ENCODE measurements at places on chromosomes 5 and 9.
A peak's percentile ranks its signal among the peaks of the same experiment; 100 is the strongest.

- no peak for DNase-seq
Observed at GRCh38 chr9:82021198-82021597, 32.6 kb downstream of the SPATA31D1 start.

- no peak for DNase-seq
Observed at GRCh38 chr5:174381241-174381640, 335.7 kb downstream of the NSG2 start.

DNA sequence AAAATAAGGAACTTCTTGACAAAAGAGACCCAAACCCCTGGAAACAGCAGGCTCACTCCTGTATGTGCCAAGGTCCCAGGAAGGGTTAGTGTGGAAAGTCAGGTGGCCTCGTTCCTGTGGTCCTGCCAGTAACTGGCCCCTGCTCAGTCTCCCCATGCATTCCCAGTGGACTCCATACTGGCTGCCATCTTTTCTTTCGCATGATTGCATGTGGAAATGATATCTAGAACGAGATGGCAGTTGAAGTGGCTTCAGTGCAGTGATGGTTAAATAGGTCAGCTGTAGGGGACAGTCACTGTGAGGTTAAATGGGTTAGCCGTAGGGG is 30.4 kb downstream of the AHRR start:
- no peak for DNase-seq

GRCh38 chr5:124735169-124735858 is 11.1 kb downstream of the ZNF608 start:
- no peak for DNase-seq

- DNase-seq, result no peak
Observed at GRCh38 chr9:105678163-105678562, 15.9 kb downstream of the TAL2 start.

- DNase-seq, result peak; percentile 75
Observed at GRCh38 chr9:93064392-93065134, 6.1 kb downstream of the SUSD3 start.

GRCh38 chr5:36529142-36529541 is 77.3 kb upstream of the SLC1A3 start:
- DNase-seq, result no peak

GRCh38 chr9:69809304-69809863 is 11.2 kb upstream of the CFAP95 start:
- DNase-seq, result no peak

DNA sequence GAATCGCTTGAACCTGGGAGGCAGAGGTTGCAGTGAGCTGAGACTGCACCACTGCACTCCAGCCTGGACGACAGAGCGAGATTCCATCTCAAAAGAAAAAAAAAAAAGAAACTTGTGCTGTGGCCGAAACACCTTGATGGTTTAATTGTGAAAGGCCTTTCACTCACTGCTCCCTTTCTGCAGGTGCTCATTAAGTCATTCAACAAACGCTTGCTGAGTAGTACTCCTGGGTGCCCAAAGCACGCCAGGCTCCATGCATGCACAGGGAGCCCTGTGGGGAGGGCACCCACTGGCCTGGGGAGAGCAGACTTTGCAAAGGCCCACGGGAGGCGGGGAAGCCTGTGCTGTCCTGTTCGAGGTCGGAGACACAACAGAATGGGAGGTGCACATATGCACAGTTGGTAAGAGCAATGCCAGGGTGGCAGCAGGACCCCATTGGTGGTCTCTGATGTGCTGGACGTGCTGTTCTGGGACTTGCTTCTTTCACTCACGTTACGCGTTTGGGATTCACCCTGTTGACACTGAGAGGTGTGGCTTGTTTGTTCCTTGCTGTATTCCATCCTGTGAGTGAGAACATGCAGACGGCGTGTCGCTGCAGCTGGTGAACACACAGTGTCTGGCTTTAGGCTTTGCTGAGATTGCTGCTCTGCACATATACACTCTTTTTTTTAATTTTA is 3.0 kb upstream of the ENTPD2 start:
- DNase-seq, result no peak

DNA sequence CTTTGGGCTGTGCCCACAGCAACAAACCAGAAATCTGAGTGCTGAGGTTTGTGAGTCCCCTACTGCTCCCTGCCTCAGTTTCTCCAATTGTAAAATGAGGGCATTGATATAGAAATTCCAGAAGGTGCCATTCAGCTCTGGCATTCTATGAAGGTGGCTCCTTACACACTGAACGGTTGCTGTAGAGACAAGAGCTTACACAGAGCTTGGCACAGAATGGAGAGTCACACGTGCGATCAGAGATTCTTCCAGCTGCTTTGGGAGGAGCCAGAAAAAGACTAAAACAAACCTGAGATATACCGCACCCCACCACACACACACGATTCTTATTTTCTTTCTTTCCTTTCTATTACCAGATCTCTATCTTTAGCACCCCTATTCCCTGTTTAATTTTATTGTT is 122.7 kb downstream of the SLIT3 start:
- no peak for DNase-seq

- no peak for DNase-seq
Observed at GRCh38 chr9:106284296-106284695, 578.7 kb upstream of the ZNF462 start.

DNA sequence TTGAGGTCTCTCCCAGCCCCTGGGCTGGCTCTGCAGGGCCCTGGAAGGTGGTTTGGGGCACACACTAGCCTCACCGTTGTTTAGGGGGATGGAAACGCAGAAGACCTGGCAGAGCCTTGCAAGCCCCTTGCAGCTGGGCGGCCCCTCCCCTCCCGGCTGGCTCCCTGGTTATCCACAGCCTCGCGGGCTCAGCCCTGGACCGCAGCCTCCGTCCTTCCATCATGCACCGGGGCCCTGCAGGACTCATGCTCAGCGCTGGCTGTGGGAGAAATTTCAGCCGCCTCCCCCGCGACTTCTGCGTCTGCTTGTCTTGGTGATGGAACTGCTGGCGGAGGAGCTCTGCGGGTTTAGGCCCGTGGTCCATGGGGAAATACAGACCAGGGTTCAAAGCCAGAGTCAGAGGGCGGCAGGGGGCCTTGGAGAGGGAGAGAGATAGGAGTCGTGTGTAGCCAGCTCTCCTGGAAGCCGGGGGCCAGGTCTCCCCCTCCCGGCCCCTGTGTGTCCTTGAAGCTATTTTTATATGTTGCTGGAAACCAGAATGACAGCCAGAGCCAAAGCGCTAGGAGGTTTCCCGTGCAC is 75.8 kb upstream of the IER5L start:
- DNase-seq, result no peak

GRCh38 chr5:28914297-28914696 is 1875.9 kb upstream of the CDH9 start:
- DNase-seq, result no peak

DNA sequence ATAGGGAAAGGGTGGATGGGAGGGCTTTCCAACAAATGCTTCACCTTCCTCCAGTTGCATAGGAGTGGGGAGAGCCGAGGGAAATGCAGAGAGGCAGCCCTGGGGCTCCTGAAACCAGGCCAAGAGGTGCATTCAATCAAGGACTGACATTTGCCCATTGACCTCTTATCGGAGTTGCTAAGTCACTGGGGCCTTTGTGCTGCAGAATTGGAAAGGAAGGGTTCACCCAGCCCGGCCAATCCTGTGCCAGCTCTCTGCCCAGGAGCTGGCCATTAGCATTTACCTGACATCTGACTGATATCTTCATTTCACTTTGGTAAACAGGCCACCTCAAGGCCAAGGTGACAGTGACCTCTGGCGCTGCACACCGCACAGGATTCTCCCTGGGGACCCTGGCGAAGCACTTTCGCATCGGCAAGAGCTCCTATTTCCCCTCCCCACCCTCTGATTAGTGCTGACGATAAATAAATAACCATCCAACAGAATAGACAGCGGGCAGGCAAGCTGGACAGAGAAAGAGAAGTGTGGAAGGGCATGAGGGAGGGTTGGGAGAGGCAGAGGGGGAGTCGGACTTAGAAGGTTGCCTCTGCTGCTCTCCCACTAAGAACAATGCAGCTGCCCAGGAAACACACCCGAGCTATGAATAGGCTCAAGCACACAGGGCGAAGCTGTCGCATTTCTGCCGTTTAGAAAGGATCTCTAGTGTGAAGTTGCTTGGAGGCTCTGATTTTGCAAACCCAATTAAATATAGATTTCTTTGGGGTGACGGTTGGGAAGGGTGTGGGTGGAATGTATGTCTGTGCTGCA is 57.0 kb upstream of the BOD1 start:
- DNase-seq, result no peak

DNA sequence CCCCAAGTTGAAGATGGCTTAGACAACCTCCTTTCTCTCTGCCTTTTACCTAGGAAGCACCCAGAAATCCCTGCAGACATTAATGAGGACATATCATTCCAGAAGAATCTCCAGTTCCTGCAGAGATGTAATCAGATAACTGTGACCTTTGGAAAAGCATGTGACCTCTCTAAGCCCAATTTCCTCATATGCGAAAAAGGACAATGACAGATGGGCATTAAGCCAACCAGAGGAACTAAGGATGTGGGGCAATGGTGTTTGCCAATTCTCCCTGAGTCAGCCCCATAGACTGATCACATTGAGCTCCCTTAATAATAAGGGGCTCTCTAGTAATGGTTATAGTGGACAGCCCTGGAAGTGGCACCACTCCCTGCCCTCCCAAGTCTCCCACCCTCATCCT is 10.1 kb upstream of the FOXI1 start:
- no peak for DNase-seq

- no peak for DNase-seq
Observed at GRCh38 chr5:137035480-137035878, 463.6 kb downstream of the SPOCK1 start.

- no peak for DNase-seq
Observed at GRCh38 chr5:72770266-72770665, 46.2 kb upstream of the TNPO1 start.

GRCh38 chr9:94643176-94643575 is 3.9 kb upstream of the FBP1 start:
- DNase-seq, result no peak

- no peak for DNase-seq
Observed at GRCh38 chr5:36897616-36898015, 21.0 kb downstream of the NIPBL start.

DNA sequence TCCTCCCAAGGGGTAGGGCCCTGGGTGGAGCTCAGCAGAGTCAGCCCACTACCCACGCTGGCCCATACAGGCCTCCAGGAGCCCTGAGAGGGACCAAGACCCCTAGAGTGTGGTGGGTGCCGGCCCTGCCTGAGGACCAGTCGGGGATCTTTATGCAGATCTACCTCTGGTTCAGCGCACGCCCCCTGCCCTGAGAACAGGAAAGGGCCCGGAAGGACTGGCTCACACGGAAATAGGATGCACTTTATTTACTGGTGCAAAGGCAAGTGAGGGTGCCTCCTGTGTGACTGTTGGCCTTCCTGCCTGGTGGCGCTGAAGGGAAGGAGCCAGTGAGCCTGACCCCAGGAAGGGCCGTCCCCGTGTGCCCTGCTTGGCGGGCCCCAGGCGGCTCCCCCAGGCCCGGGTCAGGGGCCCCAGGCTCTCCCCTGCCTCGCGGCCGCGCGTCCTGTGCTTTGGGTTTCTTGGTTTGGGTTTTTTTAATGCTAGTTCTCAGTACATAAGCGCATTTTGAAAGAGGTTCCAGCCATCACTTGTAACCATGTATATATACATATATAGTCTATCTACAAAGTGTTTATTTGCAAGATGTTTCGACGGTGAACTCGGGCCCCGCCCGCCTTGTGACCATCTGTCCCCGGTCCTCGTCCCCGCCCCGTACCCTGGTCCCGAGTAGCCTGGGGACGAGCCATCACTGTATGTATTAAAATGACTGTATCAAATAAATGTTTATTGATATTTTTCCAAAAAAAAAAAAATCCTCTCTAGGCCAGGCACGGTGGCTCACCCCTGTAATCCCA is 76.4 kb upstream of the ROR2 start:
- DNase-seq, result no peak

DNA sequence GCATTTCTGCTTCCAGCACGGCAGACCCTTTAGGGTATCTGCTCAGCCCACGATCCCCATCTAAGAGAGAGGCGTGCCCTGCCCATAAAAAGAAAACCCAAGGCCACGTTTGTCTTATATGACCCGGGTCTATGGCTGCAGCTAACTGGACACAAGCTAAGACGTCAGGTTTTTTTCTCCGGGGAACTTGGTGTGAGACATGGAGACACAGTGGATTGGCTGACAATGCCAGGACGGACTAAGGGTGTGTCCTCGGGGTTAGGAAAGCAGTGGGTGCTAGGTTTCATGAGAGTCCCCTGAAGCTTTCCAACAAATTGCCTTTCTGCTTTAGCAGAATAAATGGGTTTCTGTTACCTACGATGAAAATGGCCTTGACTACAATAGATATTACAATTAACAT is 7.1 kb upstream of the FBP2 start:
- no peak for DNase-seq

DNA sequence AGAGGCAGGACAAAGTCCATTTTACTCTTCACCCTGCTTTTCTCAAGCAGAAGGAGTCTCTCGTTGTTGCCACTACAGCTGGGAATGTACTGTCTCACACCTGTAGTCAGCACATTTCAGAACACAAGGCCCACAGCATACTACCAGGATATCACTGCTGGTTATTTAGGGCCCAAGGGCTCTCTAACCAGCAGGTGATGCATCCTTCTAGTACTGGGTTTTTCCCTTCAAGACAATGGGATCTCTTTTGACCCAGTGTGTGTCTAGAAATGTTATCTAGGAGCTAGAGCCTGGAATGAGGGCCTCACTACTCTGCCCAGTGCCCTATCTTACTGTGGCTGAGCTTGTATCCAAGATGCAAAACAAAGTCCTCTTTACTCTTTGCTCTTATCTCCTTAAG is 235.1 kb upstream of the PRR16 start:
- DNase-seq, result no peak

DNA sequence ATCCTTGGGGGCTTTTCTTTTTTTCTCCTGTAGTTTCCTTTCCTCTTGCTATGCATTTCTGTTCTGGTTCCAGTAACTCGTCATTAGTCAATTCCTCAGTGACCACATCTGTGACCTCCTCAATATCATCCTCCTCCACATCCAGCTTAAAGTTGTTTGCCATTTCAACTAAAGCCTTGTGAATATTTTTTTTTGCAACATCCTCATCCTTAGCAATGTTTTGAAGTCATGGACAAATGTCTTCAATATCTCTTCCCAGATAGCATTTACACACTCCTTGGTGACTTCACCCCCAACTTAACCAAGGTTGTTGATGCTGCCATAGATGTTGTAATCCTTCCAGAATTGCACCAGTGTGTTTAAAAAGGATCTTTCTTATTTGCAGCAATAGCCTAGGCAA is 14.7 kb upstream of the ADRB2 start:
- no peak for DNase-seq

- DNase-seq, result no peak
Observed at GRCh38 chr9:33114746-33115145, 38.3 kb upstream of the SMU1 start.

DNA sequence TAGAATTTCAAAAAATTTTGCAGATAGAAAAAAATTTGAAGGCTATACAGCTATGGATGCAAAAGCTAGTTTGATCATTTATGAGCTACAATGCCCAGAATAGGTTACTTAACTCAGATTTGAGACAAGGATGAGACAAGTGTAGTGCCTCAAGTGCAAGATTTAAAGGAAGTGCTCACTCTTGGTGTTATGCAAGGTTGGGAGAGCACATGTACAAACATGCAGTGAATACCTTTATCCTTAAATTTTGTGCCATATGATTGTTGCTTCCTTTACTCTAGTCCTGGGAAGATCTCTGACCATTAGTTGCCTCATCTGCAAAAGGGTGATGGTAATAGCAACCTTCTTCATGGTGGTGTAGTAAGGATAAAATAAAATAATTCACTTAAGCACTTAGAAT is 31.7 kb upstream of the PPP2R2B start:
- DNase-seq, result no peak

GRCh38 chr9:14179449-14179848 is 134.5 kb downstream of the NFIB start:
- no peak for DNase-seq

- DNase-seq, result no peak
Observed at GRCh38 chr9:117377046-117377445, 37.8 kb downstream of the ASTN2 start.
